ENCODE measurements at places on chromosomes 2 and 18.

GRCh38 chr2:189177251-189177840 is 2.2 kb downstream of the COL5A2 start:
- DNase-seq: peak; percentile 46

DNA sequence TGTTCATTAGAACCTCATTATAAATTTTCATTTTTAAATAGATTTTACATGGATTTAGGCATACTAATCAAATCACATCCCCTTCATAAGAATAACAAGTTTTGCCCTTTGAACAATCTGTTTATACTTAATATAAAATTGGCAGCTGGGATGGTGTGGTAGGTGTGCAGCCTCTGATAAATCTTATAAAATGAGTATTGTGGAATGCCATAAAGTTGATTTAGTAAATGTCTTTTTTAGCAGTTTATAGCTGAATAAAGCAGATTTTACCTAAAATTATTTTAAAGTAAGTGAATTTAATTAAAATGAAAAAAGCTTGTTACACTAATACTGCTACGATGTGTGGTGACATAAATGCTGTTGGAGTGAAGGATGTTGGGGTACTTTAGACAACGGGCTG is 35.5 kb downstream of the VAPA start:
- DNase-seq: no peak

- DNase-seq: no peak
Observed at GRCh38 chr2:203582468-203582867, 47.4 kb upstream of the RAPH1 start.

DNA sequence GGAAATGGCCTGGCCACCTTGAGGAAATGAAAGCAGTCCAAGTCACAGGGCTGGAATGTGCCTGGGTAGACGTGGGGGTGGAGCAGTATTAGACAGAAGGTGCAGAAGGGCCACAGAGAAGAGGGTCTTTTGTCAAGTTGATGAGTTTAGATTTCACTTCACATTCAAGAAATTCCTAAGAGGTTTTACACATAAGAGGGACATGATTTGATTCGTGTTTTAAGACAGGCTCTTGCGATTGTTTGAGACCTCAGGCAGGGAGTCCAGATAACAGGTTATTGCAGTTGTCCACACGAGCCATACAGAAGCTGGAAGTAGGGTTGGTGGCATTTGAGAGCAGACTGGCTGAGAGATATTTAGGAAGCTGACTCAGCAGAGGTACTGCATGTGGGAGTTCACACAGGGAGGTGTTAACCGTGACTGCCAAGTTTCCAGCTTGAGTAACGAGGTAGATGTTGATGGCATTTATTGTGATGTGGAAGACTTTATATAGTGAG is 64.6 kb downstream of the NEB start:
- DNase-seq: no peak

DNA sequence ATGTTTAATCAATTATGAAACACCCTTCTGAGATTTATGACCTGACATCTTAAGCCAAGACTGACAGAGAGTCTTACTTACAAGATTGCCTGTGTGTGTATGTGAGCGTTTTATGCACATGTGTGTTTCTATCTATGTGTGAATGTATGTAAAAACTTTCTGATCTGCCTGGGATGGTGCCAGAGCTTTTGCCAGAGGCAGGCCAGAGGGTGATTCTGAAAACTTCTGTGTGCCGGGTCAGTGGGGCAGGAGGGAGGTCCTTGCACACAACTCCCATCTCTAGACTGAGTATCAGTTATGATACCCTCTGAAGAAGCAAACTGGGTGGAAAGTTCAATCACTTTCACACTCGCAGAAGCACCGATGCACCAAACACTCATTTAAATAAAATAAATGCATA is 335.0 kb upstream of the NT5C1B start:
- DNase-seq: no peak

- DNase-seq: no peak
Observed at GRCh38 chr18:42533009-42533575, 578.1 kb downstream of the PIK3C3 start.

DNA sequence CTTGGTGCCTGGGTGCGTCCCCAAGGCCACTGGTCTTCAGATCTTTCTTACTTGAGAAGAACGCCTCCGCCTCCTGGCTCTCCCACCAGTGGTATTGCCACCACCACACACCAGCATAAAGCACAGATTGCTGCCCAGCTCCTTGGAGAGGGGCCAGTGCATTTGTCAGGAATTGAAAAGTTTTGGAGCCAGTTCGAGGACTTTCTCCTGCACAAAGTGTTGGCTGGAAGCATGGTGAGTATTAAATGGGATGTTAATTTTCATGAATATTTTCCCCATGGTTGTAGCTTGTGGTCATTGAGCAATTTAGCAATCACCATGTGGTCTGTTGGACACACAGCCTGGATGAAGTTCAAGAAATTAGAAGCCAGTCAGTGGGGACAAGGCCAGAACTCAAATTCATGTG is 684.6 kb upstream of the FANCL start:
- peak; percentile 92 for DNase-seq

- DNase-seq: no peak
Observed at GRCh38 chr2:171124541-171124940, 36.2 kb downstream of the TLK1 start.

DNA sequence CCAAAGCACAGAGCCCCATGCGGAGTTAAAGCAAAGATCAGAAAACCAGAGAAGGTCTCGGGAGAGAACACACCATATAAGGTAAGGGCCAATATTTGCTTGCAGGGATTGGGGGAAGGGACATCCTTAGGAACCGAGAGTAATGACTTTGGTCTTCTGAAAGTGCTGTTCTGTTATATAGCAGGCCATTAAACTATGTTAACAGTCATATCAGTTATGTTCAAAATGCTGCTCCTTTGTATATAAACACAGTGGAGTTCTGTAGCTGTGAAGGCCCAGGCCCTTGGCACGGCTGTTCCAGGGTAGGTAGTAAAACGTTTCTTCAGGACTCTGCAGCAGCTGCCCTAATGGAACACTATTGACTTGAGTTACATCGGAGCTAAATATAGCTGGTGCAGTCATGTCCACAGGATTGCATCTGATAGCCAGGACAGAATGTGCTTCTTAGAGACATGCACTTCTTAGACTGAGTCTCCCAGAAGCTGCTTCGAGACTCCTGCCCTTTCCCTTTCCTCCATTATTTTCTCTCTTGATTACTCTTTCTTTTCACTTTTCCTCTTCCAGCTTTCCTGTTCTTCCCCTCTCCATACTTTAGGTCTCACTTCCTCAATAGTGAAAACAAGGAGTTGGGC is 122.4 kb downstream of the SETBP1 start:
- peak; percentile 61 for DNase-seq
